Hepatic stellate cell (primary cell): ENCODE measurements at places on chromosomes 11 and 22.

DNA sequence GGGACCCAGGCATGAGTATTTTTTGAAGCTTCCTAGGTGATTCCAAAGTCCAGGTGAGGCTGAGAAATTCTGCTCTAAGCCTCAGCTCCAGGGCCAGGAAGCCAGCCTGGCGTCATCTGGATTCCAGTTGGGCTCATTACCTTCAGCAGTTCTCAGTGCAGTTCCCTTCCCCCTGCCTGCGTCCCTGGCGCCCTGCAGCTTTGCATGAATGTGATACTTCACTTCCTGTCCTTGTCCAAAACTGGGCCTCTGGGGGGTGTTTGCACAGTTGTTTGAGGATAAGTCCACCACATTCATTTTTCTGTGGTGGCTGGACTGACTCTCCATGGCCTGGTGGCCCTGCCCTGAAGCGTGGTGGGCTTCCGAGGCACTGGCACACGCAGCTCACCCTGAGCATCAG, 98.1 kb downstream of the TENM4 start:
- DNase-seq: no peak

- DNase-seq: no peak
Observed at GRCh38 chr11:122690384-122690783, 34.9 kb downstream of the UBASH3B start.

- no peak for DNase-seq
Observed at GRCh38 chr22:50695421-50696250, 23.0 kb downstream of the SHANK3 start.

DNA sequence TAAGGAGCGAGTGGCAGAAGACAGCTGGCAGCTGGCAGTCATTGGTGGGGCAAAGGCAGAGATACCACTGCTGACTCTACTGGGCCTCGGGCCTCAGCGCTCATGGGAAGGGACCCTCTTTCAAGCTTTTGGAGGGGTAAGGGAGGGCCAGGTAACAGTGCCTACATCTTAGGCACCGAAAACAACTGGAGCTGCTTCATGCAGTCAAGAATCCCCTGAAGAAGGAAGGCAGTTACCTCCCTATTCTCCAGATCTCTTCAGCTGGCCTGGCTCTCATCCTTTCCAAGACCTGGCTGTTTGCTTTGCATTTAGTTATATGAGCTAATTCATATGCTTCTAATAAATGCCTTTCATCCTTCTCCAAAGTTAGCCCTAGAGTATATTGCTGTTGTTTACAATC, 15.8 kb upstream of the ZNF74 start:
- DNase-seq: no peak

- DNase-seq: no peak
Observed at GRCh38 chr11:64366751-64367150, 7.8 kb downstream of the RPS6KA4 start.
